Stimulated activated CD4-positive, alpha-beta T cell treated with anti-CD3 and anti-CD28 coated beads, Interleukin-4, amount 100 ng/mL, for 4 hours (primary cell): ENCODE measurements at places on chromosomes 2 and 18.
A peak's percentile ranks its signal among the peaks of the same experiment; 100 is the strongest.

GRCh38 chr2:236127010-236127409 is 41.2 kb downstream of the GBX2 start:
- DNase-seq: no peak

DNA sequence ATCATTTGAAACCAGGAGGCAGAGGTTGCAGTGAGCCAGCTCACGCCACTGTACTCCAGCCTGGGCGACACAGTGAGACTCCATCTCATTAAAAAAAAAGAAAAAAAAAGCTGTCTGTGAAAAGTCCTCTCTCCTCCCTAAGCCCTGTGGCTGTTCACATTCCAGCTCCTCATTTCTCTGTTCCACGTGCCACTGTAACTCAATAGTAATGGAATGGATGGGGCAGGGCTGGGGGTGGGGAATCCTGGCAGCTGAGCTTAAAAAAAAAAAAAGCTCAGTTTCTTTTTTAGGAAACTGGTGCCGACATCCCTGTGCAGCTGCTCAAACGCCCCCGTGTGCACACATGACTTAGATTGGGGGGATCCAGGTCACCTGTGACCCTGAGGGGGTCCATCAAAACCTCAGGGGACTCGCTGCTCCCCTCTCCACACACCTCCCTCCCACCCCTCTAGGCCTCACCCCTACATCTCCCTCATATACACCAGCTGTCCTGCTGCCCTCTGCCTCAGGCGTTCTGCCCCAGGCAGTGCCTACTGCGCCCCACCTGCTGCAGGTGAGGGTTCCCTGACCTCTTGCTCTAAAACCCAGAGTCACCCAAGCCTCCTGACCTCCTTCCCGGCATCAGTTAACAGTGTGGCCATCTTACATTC is 255.4 kb downstream of the AGAP1 start:
- no peak for DNase-seq

DNA sequence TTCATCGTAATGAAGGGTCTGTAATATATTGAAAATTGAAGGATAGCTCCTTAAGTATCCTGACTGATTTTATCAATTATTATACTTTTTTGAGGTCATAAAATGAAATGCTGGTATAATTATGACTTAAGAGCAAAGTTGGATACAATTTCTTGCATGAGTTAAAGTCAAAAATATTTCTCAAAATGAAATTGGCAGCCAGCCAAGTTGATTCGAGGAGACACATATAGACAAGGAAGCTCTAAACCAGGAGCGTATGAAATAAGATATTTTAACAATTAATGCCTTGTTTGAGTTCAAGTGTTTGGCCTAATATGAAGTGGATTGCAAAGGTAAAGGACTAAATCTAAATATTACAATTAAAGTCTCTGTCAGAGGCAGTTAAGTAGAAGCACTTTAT is 260.4 kb upstream of the DSEL start:
- DNase-seq: no peak

GRCh38 chr2:240388471-240389301 is 46.8 kb upstream of the GPC1 start:
- no peak for DNase-seq

GRCh38 chr18:51196811-51197660 is 445 bp downstream of the MEX3C start:
- no peak for DNase-seq

- no peak for DNase-seq
Observed at GRCh38 chr18:12361770-12362378, 15.2 kb downstream of the AFG3L2 start.

DNA sequence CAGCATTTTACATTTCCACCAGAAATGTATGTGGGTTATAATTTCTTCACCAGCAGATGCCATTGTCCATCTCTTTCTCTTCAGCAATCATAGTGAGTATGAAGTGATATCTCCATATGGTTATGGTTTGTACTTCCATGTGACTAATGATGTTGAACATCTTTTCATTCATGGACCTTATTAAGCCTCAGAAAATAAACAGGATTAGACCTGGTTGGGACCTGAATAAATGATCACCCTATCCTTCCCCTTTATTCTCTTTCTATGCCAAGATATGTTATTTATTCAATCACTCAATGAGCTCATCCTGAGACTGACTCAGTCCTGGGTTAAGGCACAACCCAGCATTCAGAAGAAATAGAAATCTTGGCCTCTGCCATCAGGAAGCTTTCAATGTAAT is 86.6 kb downstream of the ANTXR1 start:
- no peak for DNase-seq

- DNase-seq: peak; percentile 10
Observed at GRCh38 chr18:31942291-31942998, 483 bp downstream of the TRAPPC8 start.

- DNase-seq: no peak
Observed at GRCh38 chr2:120985174-120985996, 249.7 kb downstream of the GLI2 start.

DNA sequence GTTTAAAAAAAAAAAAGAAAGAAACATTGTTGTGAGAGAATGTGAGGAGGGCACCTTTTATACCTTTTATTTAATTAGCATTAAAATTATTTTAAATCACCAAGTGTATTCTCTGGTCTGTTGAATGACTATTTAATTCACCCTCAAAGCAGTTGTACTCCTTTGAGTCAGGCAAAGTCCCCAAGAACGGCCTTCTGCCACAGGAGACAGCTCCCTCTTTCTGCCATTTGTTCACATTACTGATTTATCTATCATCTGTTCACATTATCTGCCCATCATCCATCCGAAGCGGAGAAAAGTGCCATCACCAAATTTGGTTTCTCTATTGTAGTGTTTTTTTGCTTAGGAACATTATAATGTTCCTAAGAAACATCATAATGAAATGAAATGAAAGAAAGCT is 240.7 kb upstream of the DPP10 start:
- DNase-seq: no peak

- DNase-seq: no peak
Observed at GRCh38 chr2:46336283-46336959, 39.2 kb downstream of the EPAS1 start.

DNA sequence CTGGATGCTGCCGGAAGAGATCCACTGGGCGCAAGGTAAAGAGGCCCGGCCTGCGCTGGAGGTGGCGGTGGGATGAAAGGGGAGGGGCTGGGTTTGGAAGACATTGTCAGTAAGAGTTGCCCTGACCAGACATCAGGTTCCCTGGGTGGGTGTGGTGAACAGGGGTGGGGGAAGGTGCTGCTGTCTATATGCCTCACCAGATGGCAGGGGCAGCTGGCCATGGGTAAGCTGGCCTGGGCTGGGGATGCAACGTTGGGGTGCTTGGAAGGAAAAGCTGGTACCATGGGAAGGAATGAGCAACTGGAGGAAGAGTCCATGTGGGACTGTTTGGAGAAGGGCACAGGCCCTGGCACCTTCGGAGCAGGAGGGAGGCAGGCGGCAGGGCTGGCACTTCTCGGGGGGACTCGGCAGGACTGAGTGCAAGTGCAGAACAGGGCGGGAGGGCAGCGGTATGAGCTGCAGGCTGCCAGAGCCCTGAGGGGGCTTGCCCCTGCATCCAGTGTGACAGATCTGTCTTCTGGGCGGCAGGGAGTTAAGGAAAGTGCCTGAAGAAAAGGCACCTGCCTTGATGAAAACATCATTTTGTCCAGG is 146.4 kb downstream of the DYSF start:
- DNase-seq: no peak

GRCh38 chr2:118539290-118539689 is 308.2 kb downstream of the EN1 start:
- DNase-seq: no peak

DNA sequence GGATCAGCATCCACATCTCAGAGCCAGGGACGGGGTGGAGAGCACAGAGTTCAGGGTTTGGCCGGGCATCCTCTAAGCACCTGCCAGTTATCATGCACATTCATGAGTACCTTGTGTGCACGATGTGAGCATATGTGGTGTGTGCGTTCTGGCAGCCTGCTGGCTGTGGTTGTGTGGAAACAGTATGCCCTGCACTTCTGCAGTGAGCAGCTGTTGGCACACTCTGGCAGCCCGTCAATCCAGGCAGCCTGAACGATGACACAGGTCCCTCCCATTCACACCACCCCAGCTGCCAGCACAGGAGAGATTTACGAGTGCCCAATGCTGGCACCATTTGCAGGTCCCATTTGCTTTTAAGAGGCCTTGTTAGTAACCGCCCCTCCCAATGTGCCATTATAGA is 74.2 kb downstream of the CD8B2 start:
- DNase-seq: no peak

DNA sequence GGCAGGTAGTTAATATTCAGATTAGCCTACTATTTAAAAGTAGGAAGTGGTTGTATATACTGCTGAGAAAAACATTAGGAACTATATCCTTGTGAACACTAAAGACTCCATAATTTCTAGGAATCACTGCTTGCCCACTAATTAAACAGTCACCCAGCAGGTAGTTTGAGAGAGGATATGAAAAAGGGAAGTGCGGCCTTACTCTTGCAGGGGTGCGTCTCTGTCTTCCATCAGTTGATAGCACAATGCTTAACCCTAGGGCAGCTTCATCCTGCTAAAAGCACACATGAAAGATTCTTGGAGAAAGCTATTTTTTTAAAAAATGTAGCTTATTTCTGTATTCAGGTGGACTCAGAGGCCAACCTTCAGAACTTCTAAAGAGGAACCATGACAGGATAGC is 53.1 kb upstream of the ATP5MC3 start:
- no peak for DNase-seq

DNA sequence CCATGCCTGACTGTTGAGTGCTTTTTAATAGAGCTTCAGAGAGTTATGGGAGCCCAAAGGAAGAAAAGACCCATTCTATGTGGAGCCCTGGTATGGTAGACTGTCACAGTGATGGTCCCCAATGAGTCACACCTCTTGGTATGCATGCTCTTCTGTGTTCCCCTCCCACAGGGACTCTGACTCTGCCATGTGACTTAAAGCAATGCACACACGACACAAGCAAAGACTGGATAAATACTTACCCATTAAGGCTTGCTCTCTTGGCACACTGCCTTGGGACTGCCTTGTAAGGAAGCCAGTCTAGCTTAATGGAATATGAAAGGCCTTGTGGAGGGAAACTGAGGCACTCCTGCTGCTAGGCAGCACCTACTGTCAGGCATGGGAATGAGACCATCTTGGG is 16.7 kb upstream of the DTNB start:
- DNase-seq: no peak

- DNase-seq: no peak
Observed at GRCh38 chr18:46429649-46430224, 227.3 kb downstream of the LOXHD1 start.
